GM13976 (cell line): ENCODE measurements at places on chromosomes 3 and 15.

- DNase-seq: no peak
Observed at GRCh38 chr15:78340231-78341056, at the start of gene CRABP1. TSS of gene CRABP1 (plus strand) at chr15:78340353. CDS start at chr15:78340429, 76 bp downstream.

- no peak for DNase-seq
Observed at GRCh38 chr3:62169906-62170660, 203.3 kb downstream of the FEZF2 start.

- DNase-seq: no peak
Observed at GRCh38 chr3:141940194-141940776, 63.8 kb downstream of the ATP1B3 start.

GRCh38 chr3:113174801-113175485, 36.4 kb upstream of the BOC start:
- DNase-seq: no peak

GRCh38 chr3:197701841-197702240, 34.9 kb downstream of the RUBCN start:
- DNase-seq: no peak

GRCh38 chr3:101828691-101829436, 20.4 kb upstream of the NFKBIZ start:
- DNase-seq: no peak

GRCh38 chr3:169212086-169212485, 451.4 kb downstream of the MECOM start:
- no peak for DNase-seq

DNA sequence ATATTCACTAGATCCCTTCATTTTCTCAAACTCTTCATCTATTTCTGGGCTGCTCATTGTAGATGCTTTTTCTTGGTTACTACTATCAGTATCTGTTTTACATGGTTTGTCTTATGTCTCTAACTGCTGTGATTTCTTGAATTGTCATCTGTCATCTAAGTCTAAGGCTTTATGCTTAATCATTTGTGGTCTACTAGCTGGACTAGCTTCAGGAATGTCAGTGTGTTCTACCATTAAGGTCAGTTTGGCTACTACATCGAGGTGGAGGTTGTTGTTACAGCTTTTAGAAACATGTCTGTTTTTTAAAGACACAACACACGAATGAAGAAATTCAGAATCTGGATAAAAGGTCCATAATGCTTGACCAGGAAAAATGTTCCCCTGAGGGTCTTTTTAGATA, 82.2 kb downstream of the ABI3BP start:
- no peak for DNase-seq

- no peak for DNase-seq
Observed at GRCh38 chr3:35733341-35733740, 94.0 kb downstream of the ARPP21 start.

- DNase-seq: no peak
Observed at GRCh38 chr3:69413551-69414207, 27.8 kb upstream of the FRMD4B start.

DNA sequence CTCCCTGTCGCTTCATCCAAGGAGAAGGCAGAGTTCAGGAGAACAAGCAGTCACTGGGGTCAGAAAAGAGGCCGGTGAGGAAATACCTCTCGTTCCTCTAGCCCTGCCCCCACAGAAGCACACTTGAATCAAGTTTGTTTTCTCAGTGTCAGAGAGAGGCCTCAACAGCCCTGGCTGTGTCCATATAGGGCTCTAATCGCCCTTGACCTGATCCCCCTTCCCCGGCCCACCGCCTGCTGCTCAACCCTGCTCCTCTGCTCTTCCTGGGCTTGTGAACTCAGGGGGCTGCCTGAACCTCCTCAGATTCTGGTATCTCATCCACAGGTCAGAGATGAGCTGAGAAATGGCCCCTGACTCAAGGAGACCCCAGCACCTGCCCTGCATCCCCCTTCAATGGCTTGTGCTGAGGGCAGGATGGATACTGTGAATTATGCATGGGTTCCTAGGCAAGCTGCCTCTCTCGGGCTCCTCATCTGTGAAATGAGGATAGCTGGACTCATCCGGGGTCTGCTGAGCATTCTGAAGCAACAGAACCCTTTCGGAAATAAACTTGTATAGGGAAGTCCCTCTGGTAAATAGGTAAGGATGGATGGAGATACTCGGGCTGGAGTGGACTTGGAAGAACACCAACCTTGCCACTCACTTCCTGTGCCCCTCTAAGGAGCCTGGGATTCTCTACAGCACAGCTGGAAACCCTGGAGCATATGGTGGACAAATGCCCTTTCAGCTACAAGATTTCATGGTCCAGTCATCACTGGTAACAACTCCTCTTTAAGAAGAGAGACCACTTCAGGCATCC, 147.5 kb downstream of the STT3B start:
- DNase-seq: no peak

GRCh38 chr3:81095956-81096355, 665.5 kb downstream of the GBE1 start:
- DNase-seq: no peak

- DNase-seq: no peak
Observed at GRCh38 chr15:70033529-70034140, 64.1 kb downstream of the TLE3 start.

GRCh38 chr3:195446359-195446758, 3.5 kb upstream of the ACAP2 start:
- DNase-seq: no peak

DNA sequence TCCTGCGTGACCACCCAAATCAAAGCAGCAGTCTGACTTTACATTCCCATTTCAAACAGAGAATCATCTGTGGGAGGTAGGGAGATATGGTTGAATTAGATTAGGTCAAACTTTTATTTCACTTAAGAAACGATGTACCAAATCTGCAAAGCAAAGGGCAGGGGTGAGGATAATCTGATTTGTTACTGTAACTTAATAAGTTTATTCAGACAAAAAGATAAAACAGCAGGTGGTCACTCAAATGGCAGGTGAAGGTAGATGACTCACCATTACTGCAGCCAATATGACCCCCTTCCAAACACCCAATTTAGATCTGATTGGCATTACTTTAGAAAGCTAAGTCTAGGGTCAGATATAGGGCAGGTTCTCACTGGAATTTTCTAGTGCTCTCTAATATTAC, 651.0 kb upstream of the NAALADL2 start:
- DNase-seq: no peak

GRCh38 chr15:66834881-66835878, 133.1 kb downstream of the SMAD6 start:
- DNase-seq: no peak

DNA sequence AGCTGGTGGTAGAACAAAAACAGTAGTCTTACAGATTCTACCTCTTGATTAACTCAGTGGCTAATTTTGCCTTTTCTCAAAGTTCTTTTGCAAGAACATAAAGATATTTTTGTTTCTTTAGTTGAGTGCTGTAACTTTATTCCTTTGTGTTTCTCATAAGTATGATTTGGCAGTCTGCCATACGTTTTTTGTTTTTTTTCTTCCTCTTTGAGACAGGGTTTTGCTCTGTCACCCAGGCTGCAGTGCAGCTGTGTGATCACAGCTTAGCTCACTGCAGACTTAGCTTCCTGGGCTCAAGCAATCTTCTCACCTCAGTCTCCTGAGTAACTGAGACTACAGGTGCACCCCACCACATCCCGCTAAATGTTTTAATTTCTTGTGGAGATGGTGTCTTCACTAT, 22.4 kb downstream of the B3GNT5 start:
- no peak for DNase-seq

DNA sequence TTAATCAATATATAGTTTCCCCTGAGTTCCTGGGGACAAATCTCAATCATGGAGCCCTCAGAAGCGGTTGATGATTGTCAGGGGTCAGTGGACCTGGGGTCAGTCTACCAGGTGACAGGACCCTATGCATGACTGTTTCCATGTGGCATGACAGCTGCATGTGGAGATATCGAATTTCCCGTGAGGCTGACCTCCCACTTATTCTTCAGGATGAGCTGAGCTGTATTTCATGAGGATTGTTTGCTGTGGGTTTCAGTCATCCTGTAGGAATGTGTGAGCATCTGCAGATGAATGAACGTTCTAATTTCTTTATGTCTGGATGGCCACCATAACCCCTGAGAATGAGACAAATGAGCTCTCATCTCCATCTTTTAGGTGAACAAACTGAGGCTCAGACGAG, 93.0 kb upstream of the HES1 start:
- DNase-seq: no peak

DNA sequence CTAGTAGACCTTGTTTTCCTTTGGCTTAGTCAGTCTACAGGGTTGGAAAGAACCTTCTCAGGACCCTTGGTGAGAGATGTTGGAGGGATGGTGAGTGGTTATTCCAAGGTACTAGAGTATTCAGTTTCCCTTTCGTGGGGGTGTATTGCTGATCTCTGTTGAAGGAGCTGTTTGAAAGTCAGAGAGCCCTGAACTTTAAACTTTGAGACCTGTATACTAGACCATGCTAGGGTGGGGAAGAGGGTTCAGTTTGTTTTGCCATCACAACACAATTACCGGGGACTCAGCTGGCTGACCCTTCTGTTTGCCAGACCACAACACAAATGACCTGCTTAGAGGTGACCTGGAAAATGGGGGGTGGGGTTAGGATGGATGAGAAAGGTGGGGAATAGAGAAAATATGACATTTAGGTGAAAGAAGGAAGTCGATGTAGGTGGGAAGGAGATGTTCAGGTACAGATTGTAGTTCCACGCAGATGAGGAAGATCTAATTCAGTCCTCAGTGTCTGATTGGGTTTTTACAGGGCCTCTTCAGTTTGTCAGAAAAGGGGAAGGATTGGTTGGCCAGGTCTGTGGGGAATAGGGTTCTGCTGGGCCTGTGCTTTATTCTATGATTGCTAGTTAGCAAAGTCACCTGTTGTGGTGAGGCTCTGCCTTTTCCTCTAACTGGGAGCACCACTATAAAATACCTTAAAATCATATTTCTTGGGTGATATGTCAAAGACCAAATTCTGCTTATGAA, 6.8 kb downstream of the UBE2E2 start:
- no peak for DNase-seq

DNA sequence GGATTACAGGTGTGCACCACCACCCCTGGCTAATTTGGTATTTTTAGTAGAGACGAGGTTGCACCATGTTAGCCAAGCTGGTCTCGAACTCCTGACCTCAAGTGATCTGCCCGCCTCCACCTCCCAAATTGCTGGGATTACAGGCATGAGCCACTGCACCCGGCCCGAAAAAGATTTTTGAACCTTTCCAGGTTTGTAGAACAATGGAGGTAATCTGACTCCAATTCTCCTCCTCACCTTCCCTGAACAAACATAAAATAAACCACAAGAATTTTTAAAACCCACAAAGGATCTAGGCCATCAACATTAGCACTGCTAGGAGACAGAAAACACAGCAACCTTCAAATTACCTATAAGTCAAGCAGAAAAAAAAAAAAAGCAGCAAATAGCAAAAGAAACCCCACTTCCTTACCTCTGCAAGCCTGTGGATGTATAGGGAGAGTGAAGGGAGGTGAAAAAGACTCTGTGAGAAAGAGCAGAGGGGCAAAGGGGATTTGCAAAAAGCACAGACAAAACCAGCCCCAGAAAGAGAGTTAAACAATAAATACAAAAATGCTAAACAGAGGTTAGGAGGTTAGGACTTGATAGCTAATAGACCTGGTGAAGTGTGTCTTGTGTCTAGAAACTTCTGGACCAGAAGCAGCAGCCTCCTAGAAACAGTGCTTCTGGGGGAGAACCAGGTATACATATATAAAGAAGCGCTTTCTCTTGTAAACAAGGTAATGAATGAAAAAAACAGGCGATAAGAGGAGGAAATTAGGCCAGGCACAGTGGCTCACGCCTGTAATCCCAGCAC, 32.1 kb downstream of the TFDP2 start:
- no peak for DNase-seq

GRCh38 chr3:42654331-42655201, 1.1 kb downstream of the ZBTB47 start:
- DNase-seq: peak; percentile 77

- DNase-seq: no peak
Observed at GRCh38 chr3:140004271-140004670, 69.3 kb downstream of the CLSTN2 start.

GRCh38 chr15:24940236-24940635, 14.6 kb upstream of the SNRPN start:
- no peak for DNase-seq

DNA sequence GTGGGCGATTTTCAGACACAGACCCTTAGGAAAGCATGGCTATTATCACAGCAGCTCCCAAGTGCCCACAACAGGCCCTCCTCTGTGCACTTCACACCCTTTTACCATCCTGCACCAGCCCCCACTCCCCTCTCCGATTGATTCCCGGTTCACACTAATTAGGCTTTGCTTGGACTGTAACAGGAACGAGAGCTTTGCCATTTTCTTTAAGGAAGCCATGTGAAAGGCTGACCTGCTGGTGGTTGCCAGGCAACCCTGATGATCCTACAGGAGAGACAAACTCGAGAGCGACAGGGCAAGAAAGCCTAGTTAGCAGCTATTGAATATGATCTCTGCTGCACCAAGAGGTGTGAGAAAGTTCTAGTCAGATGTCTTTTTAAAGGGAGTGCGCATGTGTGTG, 28.2 kb upstream of the DET1 start:
- DNase-seq: no peak

DNA sequence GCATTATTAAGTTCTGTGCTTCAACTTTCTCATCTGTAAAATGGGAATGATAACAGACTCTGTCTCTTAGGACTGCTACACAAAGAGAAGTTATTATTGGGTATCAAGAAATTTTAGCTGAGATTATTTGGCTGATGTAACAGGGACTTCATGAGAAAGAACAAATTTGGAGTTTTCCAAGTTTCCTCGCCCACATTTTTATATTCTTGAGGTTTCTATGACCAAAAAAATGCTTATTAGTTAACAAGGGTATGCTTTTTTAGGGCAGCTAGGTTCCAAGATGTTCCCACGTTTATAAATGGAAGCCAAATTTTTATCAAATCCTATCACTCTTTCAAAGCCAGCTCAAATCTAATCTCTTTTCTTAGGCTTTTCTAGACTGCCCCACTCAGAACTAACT, 50.6 kb upstream of the C3orf80 start:
- no peak for DNase-seq

- peak; percentile 63 for DNase-seq
Observed at GRCh38 chr3:196140224-196140623, 58.3 kb upstream of the TFRC start.

DNA sequence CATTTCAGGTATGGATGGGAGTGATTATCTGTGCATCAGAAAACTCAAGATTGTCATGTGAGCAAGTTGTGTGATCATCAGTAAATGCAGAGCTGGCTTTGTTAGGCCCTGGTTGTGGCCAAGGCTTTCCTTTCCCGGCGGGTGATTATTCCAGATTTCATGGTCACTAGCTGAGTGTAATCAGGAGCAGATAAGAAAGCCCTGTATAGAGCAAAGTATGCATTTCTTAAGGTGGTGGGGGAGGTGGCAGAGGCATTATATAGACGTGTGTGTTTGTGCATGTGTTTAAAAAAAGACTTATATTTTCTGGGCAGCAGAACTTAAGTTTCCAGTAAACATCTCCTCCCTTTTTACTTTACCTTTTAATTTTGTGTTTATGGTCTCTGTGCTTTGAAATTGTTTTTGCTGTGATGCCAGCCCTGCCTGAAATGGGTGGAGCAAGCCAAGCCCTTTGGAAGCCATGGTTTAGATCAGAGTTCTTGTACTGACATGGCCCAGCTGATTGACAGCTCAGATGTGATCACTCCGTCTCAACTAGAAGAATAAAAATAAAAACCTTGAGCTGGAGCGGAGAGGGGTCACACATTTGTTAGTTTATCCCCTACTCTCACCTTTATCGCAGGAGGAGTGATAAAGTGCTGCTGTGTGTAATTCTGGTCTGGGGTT, 22.2 kb downstream of the SMAD3 start:
- DNase-seq: no peak
